ENCODE measurements at places on chromosomes 16 and 17. TPM values are rescaled to one million over a fixed set of nuclear protein-coding genes. Genes with fewer than 3 reads are reported as not detected.
A peak's percentile ranks its signal among the peaks of the same experiment; 100 is the strongest.

DNA sequence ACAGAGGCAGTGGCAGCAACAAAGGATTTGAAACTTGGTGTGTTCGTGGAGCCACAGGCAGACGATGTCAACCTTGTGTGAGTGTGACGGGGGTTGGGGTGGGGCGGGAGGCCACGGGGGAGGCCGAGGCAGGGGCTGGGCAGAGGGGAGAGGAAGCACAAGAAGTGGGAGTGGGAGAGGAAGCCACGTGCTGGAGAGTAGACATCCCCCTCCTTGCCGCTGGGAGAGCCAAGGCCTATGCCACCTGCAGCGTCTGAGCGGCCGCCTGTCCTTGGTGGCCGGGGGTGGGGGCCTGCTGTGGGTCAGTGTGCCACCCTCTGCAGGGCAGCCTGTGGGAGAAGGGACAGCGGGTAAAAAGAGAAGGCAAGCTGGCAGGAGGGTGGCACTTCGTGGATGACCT lies 25.5 kb downstream of the STH start:
- no peak for DNase-seq

DNA sequence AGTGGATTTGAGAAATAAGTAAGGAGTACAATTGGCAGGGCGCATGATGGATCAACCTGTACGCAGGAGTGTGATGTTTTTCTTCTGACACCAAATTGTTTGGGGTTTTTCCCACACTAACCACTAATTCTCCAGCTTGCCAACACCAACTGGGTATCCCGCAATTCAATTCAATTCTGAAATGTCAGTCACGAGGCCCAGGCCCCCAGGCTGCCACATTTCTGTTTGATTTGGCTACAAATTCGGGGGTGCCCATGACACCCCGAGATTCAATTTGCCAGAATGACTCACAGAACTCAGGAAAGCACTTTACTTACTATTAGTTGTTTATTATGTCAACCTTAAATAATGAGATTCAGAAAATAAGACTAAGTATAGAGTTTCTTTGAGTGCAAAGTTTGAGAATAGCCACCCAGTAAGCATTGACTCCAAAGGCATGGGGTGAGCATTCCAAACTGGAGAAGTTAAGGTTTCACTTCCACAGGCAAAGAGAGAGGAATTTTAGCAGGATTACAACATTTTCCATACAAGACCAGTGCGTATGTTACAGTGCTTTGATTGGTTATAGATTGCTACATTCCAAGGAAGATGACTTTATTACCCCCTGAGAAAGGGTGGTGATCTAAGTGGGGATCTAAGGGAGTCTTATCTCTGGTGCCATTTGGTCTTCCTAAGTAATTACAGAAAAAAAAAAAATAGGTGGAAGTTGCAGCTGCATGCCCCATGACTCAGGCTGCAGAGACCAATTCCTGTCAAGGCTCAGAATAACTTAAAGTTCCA lies 11.5 kb downstream of the SLC46A1 start:
- DNase-seq, result no peak

DNA sequence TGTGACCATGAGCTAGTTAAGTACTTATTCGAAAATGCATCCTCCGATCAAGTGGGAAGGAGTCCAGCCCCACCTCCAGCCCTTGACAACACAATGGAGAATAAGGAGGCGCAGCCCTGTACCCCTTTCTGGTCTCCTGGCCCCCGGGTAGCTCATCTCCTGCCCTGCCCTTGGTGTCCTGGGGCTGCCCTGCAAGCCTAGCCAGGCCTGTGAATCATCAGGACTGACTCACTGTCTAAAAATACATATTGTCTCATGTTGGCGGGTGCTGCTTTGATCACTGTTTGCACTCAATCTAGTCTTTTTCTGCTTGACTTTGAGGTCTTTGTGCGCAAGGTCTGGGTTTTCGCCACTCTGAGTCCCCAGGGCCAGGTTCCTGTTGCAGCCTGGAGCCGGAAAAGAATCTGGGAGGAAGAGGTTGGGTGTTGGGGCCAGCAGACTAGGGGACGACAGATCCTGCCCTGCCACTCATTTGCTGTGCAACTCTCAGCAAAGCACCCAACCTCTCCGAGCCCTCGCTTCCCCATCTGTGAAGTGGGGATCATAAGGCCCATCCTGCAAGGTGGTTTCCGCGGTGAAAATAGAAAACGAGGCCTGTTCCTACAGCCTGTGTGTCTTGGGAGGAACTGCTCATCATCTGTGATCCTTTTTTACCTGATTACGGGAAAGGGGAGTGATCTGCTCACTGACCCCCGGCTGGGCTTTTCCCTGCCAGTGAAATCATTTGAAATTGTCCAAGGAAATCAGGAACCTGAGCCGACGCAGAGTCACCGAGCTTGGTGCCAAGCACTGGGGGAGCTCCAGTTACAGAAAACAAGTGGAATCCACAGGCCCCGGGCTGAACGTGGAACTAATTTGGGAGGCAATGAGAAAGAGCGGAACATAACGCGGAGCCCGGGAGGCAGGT lies 230.4 kb downstream of the PARN start:
- DNase-seq, result no peak

- no peak for DNase-seq
Observed at GRCh38 chr17:39351508-39351907, 49.9 kb downstream of the FBXL20 start.

- no peak for DNase-seq
Observed at GRCh38 chr17:74631468-74632450, 8.2 kb upstream of the CD300E start.

DNA sequence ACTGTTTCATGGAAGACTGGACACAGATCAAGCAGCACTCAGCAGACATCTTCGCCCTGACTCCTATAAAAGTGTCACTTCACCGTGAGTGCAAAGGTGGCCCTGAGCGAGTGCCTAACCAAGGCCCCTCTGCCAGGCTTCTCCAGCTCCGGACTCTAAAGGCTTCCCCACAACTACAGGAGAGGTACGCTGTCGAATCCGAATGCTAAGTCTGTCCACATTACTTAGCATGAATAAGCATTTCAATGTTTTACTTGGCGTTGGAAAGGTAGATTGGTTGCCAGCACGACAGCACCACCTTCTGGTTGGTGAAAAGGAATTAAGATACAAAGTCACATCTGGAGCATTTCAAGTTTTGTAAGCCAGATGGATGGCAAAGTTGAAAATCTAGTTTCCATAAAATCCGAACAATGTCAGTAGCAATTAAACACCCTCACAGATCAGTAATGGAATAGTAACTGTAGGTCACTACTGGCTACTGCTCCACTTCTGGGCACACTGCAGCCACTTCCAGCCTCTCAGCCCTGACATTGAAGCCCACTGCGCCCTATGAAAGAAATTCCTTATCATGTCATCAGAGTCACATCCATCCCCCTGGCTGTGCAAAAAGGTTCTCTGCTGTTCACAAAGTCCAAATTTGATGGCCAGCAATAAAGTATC lies 100.9 kb downstream of the PARN start:
- peak; percentile 47 for DNase-seq

The SLFN12L gene
- total RNA-seq, result 73.6 TPM

The LRRC36 gene
- total RNA-seq, result 4.4 TPM

The WDR45B gene
- total RNA-seq, result 51.1 TPM

The TMEM106A gene
- 11.7 TPM for total RNA-seq

All from activated T-cell treated with anti-CD3 and anti-CD28 coated beads, Interleukin-2, amount 50 U/mL, for 72 hours (primary cell).